Thymus (tissue), 14 donors: ENCODE measurements at places on chromosomes 4 and X. TPM values are rescaled to one million over a fixed set of nuclear protein-coding genes. Genes with fewer than 3 reads are reported as not detected.

DNA sequence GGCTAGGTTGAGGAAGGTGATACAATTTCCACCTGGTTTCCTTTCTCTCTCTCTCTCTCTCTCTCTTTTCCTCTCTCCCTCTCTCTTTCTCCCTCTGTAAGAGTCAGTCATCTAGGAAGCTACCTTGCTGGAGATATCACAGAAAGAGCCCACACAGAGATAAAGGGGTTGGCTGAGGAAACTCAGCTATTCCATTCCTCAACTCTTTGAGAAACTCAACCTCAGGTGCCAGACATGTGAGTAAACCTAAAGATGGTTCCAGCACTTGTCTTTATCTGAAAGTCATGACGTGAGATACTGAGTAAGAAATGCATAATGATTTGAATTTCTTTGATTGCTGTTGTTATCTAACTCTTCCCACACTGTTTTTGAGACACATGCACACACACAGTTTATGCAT is 564.0 kb downstream of the SPOCK3 start:
- DNase-seq: no peak

DNA sequence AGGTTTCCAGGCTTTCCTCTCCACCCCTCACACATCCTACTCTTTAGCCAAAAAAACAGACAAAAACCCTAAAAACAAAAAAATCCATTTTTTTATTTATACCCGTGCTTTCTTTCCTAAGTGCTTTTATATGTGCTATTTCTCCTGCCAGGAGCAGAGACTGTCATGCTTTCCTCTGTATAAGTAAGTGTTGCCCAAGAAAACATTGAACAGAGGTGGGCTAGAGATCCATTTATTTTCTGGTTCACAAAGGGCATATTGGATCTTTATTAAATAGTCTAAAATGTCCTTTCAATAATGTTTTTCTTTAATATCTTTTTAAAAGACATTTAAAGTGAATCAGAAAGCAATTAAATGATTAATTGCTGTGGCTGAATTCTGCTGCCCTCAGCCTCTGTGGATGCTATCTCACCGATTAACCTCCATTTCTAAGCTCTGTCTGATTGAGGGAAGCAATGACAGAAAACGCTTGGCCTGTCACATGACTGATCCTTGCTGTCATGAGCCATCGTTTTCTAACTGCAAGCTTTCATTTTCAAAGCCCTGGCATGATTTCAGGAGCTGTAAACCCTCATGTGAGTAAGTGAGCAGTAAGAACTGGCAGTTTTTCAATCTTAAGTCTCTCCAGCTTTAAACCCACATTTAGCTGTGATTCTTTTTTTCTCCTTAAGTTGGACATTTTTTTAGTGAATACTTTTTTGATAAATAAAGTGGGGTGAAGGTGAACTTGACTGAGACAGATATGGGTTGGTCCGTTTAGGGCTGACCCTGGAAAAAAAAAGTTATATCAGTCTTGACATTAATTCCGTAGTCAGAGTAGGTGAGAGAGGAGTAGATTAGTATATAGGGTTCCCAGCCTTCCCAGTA is 180.7 kb upstream of the PGRMC2 start:
- DNase-seq: no peak

DNA sequence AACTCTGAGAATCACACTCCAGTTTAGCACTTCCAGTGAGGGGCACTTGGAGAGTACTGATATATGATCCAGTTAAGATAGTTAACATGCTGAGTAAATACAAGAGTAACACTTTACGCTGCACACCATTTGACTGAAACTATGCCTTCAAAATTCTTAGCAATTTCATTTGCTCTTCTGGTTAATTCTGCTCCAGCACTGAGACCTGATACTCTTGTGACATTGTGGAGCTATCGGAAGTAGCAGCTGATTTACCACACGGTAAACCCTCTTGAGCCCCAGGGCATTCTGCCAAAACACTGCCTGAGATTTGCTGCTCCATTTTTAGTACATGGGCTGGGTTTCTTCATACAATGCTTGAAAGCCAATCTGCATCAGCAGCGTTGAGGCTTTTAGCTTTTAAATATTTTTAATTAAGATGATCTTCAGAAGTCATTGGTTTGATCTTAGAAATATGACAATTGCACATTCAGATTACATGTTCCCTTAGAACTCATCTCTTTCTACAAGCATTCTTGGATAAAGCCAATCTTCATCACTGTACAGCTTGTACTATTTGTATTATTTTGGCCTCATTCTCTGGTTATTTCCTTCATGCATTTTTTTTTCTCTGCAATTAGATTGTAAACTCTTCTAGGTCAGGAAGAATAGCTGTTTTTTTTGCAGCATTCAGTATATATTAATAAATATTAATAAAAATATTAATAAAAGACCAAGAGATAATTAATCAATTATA is 67.8 kb upstream of the ETNPPL start:
- no peak for DNase-seq

- DNase-seq: peak; percentile 30
Observed at GRCh38 chr4:10582059-10582686, 102.4 kb downstream of the CLNK start.

DNA sequence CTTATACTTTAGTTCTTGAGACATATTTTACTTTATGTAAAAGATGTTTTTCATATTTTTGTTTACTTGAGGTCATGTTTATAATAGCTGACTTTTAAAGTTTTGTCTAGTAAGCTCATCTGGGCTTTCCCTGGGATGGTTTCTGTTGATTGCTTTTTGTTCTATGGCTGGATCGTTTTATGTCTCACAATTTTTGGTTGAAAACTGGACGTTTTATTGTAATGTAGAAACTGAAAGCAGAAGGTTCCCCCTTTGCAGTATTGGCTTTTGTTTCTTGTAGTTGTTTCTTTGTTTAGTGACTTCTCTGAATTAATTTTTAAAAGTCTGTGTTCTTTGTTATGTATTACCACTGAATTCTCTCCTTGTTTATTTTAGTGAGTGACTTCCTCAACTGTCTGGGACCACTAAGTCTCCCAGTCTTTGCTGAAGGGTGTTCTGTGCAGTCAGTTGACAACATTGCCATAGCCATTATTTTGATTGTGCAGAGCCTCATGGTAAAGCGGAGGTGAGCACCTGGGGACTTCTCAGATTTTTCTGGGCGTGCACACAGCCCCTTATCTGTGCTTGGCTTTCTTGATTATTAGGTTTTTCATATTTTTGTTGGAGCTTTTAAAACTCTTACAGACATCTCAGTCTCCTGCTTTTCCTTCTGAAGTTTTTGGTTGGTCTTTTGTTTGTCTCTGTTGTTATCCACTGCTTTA is 31.0 kb downstream of the KDM6A start:
- no peak for DNase-seq

DNA sequence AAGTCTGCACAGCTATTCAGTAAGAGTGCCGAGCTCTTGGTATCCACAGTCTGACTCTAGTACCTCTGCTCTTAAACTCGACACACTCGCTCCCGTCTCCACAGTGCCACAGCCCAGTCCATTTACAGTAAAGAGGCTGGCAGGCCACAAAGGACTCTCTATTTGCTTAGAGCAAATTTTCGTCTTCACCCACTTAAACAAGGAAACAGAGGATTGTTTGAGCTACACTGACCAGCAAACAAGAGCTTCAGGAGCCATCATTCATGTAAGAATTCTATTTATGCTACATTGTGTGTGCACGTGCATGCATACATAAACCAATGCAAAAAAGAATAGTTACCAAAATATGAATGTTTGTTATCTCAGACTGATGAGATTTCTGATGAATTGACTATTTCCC is 290.2 kb downstream of the USP46 start:
- DNase-seq: no peak

DNA sequence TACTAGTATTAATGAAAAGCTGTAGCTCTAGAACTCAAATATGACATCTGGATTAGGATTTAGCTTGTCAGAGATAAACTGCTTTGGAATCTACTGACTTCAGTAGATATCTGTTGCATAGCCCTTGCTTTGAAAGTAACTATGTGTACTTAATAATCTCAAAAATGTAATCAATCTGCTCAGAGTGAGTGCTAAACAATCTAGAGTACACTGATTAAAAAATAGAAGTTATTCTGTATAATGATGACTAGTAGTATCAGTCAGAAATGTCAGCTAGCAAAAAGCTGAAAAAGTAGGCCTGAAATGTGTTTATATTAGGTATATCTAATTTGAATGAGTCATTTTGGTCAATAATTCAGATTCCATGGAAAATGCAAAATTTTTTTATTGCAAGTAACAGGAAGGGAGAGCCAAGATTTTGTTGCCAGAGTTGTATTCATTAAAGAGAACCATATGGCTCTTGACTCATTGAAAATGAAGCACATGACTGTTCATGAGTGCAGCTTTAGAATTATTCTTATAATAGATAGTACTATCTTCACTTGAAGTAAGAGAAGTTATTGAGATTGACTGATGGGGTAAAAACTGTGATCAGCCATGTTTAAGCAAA is 20.0 kb downstream of the CLCN3 start:
- no peak for DNase-seq

GRCh38 chr4:116122124-116122523 is 963.3 kb downstream of the TRAM1L1 start:
- DNase-seq: no peak

DNA sequence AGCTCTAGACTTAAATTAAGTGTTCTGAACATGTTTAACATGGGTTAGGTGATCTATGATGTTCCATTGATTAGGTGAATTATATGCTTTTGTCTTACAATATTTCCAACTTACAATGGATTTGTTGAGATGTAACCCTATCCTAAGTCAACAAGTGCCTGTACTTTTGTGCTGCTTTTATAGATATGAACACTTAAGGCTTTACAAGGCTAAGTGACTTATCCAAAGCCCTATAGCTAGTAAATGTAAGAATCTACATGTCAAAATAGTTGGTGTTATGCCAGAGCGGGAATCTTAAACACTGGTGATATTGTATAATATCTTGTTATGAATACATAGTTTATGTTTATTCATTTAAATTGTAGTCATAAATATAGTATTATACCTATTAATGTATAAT is 1629.1 kb upstream of the IGFBP7 start:
- no peak for DNase-seq

DNA sequence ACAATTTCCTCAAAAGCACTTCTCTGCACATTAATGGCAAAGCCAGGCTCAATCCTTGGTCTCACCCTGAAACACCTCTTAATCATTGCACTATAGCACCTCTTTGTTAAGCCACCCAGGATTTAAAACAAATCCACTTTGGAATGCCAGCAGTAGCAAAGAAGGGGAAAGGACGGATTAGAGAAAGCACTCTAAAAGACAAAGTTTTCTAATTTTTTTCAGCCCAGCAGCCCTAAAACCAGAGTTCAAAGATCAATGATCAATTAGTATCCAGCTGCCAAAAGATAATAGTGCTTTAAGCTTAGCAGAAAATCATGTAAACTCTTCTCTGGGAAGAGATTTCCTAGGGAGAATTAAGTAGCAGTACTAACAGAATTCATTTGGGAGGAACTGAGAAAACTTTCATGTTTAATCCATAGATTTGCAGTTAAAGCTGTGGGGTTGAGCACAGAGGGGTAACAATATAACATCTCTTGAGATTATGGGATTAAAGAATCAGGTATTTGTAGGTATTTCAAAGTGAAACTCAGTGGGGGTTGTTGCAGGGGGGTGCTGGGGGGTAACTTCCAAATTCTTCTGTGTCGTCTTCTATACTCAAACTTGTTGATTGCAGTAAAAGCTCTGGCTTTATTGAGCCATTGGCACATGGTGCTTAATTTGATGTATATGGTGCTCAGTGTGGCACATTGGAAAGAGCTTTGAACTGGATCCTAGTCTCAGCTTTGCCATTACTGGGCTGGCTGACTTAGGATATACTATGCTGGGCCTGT is 61.8 kb downstream of the LRRC66 start:
- no peak for DNase-seq

- DNase-seq: no peak
Observed at GRCh38 chrX:68808686-68809357, 20.0 kb upstream of the EFNB1 start.

- no peak for DNase-seq
Observed at GRCh38 chr4:56160636-56161035, 211.9 kb downstream of the CEP135 start.

GRCh38 chr4:187268940-187269339 is 545.3 kb upstream of the FAT1 start:
- no peak for DNase-seq

- DNase-seq: no peak
Observed at GRCh38 chrX:119155416-119156035, 27.9 kb upstream of the KIAA1210 start.

- no peak for DNase-seq
Observed at GRCh38 chr4:105191621-105192210, 45.0 kb downstream of the TET2 start.

- no peak for DNase-seq
Observed at GRCh38 chr4:150230561-150230960, 152.3 kb downstream of the DCLK2 start.

Gene WNK3
- 1.9 TPM for total RNA-seq

Gene GPC4
- 2.6 TPM for total RNA-seq

Gene LRIT3
- total RNA-seq: 0.09 TPM

Gene CXCL8
- total RNA-seq: 3.7 TPM

Gene MAGEA11
- total RNA-seq: 0.05 TPM

Gene ETFDH
- 18.0 TPM for total RNA-seq
